Brain (organoid and tissue), 16 donors: ENCODE measurements at places on chromosomes 6 and 20. TPM values are rescaled to one million over a fixed set of nuclear protein-coding genes. Genes with fewer than 3 reads are reported as not detected.

Gene DEFB124
- not detected for polyA plus RNA-seq

Gene CDK5RAP1
- polyA plus RNA-seq: 32.5 TPM

Gene DUSP15
- polyA plus RNA-seq: 7.0 TPM

Gene RAET1L
- not detected for polyA plus RNA-seq

Gene CCN6
- not detected for polyA plus RNA-seq
